ENCODE measurements at places on chromosomes 7 and 10. TPM values are rescaled to one million over a fixed set of nuclear protein-coding genes. Genes with fewer than 3 reads are reported as not detected.

Gene SPDYE9
- not detected for total RNA-seq

Gene UPK3BL2
- total RNA-seq = 10.0 TPM

Gene CH25H
- 0.22 TPM for total RNA-seq

Gene DLX6
- total RNA-seq = not detected

Gene ZPBP
- not detected for total RNA-seq

Gene CHST15
- total RNA-seq = 29.8 TPM

Gene ANKRD1
- total RNA-seq = not detected

Gene MMP21
- 0.30 TPM for total RNA-seq

Gene DNMBP
- total RNA-seq = 28.8 TPM

Gene SORBS1
- 427 TPM for total RNA-seq

Gene TAS2R41
- not detected for total RNA-seq

Gene KCNIP2
- 52.4 TPM for total RNA-seq

Gene AMPH
- 5.2 TPM for total RNA-seq

Gene NEUROG3
- not detected for total RNA-seq

Gene C10orf105
- total RNA-seq = 0.22 TPM

Gene GNG11
- 15.3 TPM for total RNA-seq

Gene TMEM213
- total RNA-seq = not detected

Gene TMEM130
- 2.0 TPM for total RNA-seq

Gene TRDMT1
- 17.4 TPM for total RNA-seq

Gene HMX3
- not detected for total RNA-seq

Gene PLXNA4
- 14.7 TPM for total RNA-seq

Gene PNLIPRP1
- 0.66 TPM for total RNA-seq

Gene ARL5B
- 9.4 TPM for total RNA-seq

Gene INHBA
- total RNA-seq = 12.6 TPM

Gene URGCP
- total RNA-seq = 32.0 TPM

Gene LDB3
- 7.6 TPM for total RNA-seq

Gene RTKN2
- total RNA-seq = 0.30 TPM

Gene LIPJ
- total RNA-seq = not detected

Gene NUP205
- total RNA-seq = 68.2 TPM

Gene LRRN3
- total RNA-seq = 6.5 TPM

Gene MAGI2
- 54.6 TPM for total RNA-seq

Gene CLDN15
- 25.3 TPM for total RNA-seq

Gene MBL2
- total RNA-seq = not detected

Gene SEM1
- 15.5 TPM for total RNA-seq

Gene PBLD
- 4.4 TPM for total RNA-seq

Gene VSIR
- total RNA-seq = 227 TPM

Gene KLHDC10
- total RNA-seq = 30.8 TPM

Gene CAMK1D
- total RNA-seq = 14.0 TPM

Gene STAG3
- total RNA-seq = 5.9 TPM

Gene TRA2A
- 39.4 TPM for total RNA-seq

Gene WNT8B
- not detected for total RNA-seq

Gene IGF2BP3
- total RNA-seq = 0.90 TPM

Gene DPYSL4
- total RNA-seq = 2.2 TPM

Gene CALCR
- not detected for total RNA-seq

Gene SFTPA1
- not detected for total RNA-seq

Gene VWA2
- 1.6 TPM for total RNA-seq

Gene ZNF117
- total RNA-seq = 15.1 TPM

Gene GPAM
- total RNA-seq = 124 TPM

Gene HGF
- total RNA-seq = 4.8 TPM
